ENCODE measurements at places on chromosomes 16 and 17.
A peak's percentile ranks its signal among the peaks of the same experiment; 100 is the strongest.

GRCh38 chr17:3596804-3597464, 12.3 kb downstream of the TRPV1 start:
- no peak for DNase-seq

- DNase-seq = no peak
These were observed 70.8 kb downstream of the ABR start for GRCh38 chr17:1108765-1109605.

DNA sequence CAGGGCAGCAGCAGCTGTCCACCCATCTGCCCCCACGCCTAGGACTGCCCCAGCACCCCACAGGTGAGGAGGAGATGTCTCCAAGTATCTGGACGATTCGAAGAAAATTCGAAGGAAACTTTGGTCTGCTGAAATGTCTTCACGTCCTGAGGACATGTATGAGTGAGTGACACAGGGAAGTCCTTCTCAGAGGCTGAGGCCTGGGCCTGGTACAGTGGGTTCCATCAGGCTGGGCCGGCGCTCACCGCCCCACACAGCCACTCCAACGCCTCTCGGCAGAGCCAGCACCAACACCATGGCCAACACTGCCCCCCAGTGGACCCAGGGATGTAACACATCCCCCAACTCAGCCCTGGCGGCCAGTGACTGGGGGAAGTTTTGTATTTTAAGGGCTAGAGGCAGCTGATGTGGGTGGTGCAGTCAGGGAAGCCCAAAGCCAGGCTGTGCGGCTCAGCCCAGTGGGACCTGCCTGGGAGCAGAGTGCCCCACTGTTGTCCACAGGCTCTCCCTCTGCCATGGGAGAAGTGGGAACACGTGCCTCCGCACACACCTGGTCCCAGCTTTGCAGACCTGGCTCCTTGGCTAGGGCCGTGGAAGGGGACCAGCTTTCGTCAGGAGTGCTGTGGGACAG, 55.8 kb upstream of the FASN start:
- DNase-seq = peak; percentile 86

DNA sequence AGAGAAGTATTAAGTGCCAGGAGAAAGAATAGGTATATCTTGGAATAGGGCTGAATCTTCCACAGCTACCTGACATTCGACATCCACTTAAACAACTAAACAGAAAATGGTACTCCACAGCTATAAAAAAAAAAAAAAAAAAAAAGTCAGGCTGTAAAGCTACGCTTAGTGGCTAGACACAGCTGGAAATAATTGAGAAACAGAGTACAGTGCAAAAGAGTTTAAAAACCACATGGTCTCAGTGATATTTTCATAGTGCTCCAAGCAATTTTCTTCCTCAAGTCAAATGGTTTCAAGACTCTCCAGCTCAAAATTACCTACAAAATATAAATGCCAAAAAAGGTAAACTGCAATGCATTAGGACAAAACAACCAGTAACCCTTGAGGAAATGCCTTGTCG, 607.1 kb downstream of the KCNJ2 start:
- DNase-seq = no peak

GRCh38 chr16:81263470-81264220, 25.2 kb downstream of the BCO1 start:
- DNase-seq = no peak

DNA sequence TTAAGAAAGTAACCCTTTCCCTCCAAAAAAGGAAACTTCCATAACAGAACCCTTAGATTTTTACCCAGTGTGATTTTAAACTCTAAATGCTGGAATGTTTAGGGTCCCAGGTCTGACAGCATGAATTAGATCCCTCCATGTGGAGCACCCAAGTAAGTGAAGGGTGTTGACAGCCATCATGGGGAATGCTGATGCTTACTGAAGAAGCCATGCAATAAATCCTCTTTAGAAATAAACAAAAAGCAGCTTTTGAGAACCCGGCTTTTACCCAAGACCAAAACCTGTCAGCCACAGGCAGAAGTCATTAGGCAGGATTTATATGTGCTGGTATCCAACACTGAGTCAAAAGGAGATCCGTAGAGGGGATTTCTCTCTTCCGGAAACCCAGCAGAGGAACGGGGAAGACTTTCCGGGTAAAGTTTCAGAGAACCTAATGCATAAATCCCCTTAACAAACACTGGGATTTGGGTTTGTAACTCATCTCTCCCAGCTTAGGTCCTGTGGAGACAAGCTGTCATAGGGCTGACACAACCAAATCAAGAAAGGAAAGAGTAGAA, 287.5 kb downstream of the IRX3 start:
- no peak for DNase-seq

DNA sequence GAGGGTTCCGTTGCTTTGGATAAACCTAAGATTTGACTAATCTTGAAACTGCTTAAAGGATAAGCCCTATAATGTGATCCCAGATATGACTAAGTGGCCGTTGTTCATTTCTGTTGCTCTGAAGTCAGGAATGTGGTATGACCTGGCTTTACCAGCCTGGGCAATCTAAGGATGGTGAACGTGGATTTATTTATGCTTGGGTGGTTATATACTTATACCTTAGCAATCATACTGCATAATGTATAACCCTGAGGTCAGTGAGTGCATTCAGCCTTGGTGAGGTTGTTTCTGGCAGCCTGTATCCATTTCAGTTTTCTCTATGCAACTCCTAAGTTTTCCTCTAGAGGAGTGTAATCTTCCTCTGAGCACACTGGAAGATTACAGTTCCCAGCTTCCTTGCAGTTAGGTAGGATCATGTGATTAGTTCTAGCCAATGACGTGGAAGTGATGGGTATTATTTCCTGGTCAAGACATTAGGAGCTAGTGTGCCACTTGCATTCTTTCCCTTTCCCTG, 41.9 kb downstream of the FTO start:
- no peak for DNase-seq

DNA sequence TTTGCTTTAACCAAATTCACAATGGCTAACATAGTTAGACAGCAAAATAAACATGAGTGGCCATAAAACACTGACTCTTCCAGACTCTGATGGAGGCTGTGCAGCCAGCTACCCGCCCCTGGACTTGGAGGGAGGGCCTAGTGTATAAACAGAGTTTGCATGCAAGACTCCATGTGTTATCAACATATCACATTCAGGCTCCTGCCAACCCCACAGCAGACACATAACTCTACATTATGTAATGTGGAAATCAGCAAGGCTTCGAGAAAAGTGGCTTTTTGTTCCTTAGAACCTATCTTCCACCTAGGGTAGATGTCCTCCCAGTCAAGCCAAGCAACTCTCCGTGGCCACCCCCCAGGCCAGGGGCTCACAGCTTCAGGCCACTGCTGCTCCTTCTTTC, 19.3 kb upstream of the SOX9 start:
- no peak for DNase-seq

GRCh38 chr17:74521701-74522201, 9.5 kb downstream of the CD300LB start:
- peak; percentile 48 for DNase-seq

All from type B pancreatic cell (in vitro differentiated cells).